SJSA1 (cell line): ENCODE measurements at places on chromosomes 5 and 9. TPM values are rescaled to one million over a fixed set of nuclear protein-coding genes. Genes with fewer than 3 reads are reported as not detected.

The BNC2 gene
- total RNA-seq: 1.6 and 4.9 TPM in 2 replicates

The SPINK4 gene
- total RNA-seq: not detected in 2 replicates

The GRIA1 gene
- not detected in 2 replicates for total RNA-seq

The PCDHB9 gene
- total RNA-seq: 2.7 and 3.8 TPM in 2 replicates

The MLANA gene
- total RNA-seq: not detected in 2 replicates

The OLFML2A gene
- total RNA-seq: 5.0 and 7.8 TPM in 2 replicates

The ANKRD55 gene
- not detected in 2 replicates for total RNA-seq

The PCDHB14 gene
- 18.6 and 28.4 TPM in 2 replicates for total RNA-seq
